ENCODE measurements at places on chromosomes 7 and 10. TPM values are rescaled to one million over a fixed set of nuclear protein-coding genes. Genes with fewer than 3 reads are reported as not detected.

The UPK3BL2 gene
- total RNA-seq: not detected

DNA sequence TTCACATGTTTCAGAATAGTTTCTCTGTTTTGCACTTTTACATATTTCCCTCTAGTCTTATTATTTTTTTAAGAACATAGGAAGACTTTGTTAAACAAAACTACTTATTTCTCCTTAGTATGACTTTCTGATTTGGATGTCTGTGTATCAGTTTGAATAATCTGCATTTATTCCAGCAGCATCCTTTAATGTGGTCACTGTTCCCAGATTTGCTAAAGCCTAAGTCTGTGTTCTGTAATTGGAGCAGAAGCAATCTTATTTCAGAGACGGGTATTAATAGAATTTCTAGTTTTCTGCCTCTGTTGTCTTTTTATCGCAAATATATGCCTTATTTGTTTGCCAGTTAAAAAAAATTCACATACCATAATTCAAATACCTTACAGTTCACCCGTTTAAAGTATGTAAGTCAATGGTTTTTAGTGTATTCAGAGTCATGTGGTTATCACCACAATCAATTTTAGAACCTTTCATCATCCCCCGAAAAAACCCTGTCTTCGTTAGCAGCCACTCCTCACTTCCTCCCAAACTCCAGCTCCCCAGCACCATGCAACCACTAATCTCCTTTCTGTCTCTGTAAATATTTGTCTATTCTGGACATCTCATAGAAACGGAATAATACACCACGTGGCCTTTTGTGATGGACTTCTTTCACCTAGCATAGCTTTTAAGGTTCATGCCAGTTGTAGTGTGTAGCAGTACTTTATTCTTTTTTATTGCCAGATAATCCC lies 58.7 kb downstream of the INPP5F start:
- ATAC-seq: peak; percentile 57

DNA sequence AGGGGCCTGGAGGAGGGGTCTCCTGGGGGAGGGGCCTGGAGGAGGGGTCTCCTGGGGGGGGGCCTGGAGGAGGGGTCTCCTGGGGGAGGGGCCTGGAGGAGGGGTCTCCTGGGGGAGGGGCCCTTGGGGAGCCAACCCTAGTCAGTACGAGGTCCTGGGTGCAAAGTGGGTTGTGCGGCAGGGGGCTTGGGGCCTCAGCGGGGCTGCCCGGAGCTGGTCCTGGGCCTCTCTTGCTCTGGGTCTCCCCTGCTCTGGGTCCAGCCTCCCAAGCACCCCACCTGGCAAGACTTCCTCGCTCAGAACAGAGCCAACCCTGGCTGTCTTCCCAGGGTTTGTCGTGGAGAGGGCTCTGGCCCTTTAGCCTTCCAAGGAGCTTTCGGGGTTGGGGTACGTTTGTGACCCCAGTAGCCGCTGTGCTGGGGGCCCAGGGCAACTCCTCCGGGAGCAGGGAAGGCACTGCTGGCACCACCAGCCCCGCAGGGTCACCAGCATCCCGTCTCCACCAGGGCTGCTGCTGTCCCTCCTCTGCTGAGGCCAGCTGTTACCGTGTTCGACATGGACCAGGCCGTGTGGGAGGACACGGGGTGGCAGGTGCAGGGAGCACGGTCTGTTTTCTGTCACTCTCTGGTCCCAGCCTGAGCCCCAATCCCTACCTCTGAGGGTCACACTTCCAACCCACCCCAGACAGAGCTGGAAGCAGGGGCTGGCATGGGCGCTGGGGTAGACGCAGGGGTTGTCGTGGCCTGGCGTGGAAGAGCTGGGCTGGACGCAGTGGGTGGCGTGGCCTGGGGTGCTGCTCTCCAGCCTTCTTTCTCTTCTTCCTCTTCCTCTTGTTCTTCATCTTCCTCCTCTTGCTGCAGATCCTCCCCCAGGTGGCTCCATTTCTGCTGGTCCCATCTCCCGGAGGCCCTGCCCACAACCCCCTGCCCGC lies 22.8 kb downstream of the PWWP2B start:
- no peak for ATAC-seq

DNA sequence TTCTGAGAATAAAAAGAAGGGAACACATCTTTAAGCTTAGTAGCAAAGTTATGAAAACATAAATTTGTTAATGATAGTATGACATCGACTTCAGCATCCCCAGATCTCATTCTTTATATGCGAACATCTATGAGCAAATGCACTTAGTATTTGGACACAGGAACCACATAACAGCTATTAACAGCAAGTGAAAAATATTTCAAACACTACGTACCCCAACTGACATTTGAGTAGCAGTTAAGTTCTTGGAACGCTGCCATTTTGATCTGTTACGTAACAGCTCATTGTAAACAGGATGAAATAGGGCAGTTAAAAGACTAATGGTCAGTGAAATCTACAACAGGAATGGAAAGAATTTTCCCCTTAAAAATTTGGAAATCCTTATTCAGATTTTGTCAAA lies 428.9 kb downstream of the TNS3 start:
- ATAC-seq: no peak

DNA sequence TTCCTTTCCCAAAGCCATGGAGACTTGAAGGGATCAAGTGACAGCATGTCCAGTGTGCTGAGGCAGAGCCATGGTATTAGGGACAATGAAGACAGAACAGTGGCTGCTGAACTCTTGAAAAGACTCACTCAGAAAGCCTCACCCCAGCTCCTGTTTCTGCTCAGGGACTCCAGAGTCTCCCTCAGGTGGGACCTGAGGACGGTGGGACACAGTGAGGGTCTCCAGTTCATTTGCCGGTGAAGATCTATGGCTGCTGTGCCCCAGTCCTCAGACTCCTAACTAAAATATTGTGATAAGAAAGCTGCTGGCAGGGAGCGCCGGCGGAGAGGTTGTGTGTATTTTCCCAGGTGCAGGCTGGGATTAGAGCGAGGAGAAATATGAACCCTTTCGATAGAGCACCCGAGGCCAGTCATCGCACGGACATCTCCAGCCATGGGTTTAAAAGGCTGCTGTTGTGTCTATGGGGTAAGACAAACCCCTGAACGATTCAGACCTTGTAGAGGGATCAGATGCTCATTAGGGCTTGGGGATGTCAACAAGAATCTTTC lies 57.2 kb downstream of the C7orf25 start:
- no peak for ATAC-seq
